AML-193 (cell line): ENCODE measurements at places on chromosomes 12 and 14.

GRCh38 chr12:79373896-79374499, 316.8 kb downstream of the PAWR start:
- peak; percentile 6 for DNase-seq

GRCh38 chr12:46148327-46149078, 120.3 kb downstream of the SLC38A1 start:
- no peak for DNase-seq

- no peak for DNase-seq
These were observed 235.2 kb downstream of the SLC41A2 start for GRCh38 chr12:104722601-104723534.

- no peak for DNase-seq
These were observed 38.6 kb downstream of the TBC1D15 start for GRCh38 chr12:71878208-71878607.

DNA sequence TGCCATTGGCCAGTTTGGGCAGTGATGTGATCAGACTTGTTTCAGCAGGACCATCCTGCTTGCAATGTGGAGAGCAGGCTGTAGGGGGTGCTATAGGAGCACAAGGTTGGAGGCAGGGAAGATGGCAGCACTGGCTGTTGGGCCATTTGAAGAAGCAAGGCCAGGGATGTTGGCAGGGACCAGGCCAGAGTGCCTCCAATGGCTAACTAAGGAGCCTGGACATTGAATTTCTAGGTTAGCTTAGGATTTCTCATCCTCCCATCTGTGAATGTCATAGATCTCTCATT, 23.5 kb downstream of the FGF23 start:
- DNase-seq: peak; percentile 50

DNA sequence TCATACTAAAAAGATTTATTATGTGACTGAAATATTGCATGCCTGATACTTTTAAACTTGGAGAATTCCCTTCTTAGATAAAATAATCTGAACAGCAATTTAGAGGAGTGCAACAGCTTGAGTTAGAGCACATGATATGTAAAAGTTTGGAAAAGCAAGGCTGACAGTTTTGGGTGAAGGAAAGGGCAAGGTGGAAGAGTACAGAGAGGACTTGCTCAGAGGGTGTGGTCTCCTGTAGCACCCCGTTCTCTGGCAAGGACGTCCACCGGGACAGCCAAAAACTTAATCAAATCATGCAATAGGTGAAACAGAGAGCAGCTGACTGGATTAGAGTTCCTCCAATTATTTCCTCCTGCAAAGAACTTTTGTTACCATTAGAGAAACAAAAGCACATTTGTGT, 65.2 kb upstream of the PDZRN4 start:
- no peak for DNase-seq

- DNase-seq: no peak
These were observed 1.4 kb upstream of the GARIN2 start for GRCh38 chr14:67187826-67188225.

DNA sequence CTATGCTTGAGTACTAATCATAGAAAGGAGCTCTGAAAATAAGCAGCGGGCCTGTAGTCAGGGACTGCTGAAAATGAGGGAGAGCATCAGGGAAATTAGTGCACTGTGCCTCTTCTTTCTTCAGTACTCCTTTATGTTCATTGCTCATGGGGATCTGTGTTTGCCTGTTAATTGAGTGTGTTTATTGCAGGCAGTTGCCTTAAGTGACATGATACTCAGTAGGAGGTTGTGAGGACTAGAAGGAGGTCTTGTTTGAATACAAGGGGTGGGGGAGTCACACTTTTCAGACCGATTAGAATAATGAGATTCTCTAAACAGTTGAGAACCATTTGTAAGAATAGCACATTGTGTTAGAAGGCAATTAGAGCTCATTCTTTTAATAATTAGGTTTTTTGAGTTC, 102.6 kb upstream of the SLCO1C1 start:
- DNase-seq: no peak

- DNase-seq: no peak
These were observed 315.2 kb upstream of the G2E3 start for GRCh38 chr14:30243805-30244204.

DNA sequence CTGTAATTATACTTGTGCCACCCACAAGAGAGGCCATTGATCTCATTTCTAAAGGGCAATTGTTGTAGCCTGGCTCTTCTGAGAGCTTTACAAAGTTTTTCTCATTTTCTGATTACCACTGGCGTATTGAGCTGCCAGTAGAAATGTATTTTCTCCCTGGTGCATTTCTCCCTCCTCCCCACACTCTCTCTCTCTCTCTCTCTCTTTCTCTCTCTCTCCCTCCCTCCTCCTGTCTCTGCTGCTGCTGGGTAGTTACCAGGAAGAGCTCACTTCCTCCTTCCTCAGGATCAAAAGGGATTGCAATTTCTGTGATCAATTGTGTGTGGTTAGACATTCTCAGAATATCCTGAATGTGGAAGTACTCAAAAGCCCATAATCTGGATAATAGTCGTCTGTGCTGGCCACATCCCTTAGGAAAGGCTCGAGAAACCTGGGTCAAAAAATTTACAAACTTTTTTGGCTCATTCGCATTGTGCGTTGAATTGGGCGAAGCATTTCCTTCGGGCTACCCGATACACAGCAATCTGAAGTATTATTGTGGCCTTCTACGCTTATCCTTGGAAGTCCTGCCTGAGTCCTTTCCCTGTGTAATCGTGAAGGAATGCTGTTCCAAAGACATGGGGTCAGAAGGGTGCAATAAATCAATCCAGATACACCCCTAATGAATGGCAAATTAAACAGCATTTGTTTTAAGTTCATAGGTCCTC, 254.8 kb downstream of the MSRB3 start:
- no peak for DNase-seq

DNA sequence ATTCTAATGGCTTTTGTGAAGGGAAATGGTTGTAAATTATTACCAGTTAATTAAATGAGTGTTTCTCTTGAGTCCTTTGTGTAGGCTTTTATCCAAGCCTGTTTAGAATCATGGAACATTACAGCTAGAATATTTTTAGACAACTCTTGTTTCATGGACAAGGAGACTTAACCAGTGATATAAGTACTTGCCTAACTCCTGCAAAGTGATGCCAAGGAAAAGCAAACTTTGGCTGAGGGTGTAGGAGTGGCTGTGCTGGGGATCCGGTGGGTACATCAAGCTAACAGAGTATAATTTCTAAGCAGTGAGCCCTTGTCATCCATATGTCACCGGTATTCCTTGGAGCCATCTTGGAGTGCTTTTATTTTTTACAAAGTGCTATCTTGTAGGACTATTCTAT, 61.5 kb downstream of the PRKCH start:
- DNase-seq: no peak

DNA sequence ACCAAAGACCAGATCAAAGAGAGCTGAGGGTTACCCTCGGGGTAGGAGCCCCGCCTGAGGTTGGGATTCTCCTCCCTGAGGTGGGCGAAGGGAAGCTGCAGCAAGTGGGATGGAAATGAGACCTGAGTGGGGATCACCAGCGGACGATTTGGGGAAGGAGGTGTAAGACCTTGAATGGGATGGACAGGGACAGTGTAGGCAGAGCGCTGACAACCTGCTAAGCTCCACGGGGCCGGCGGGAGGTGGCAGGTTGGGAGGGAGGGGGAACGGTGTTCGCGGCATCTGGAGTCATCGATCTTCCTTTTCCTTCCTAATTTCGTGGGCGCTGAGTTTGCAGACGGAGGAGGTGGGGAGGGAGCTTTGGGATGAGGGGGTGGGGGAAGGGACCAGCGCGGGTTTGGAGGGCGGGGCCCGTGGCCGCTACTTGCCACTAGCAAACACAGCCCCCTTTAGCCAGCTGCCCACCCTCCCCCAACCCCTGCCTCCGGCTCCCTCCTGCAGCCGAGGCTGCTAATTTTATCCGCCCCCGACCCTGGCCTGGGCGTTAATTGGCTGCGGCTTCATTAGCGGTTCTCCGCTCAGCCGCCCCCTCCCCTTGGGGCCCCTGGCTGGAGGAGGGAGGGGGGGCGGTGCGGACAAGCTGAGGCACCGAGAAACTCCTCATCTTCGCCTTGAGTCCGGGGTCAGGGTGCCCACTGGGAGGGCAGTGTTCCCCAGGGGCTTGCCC, 2.8 kb upstream of the SHMT2 start:
- no peak for DNase-seq

GRCh38 chr14:43184540-43184939, 1322.5 kb downstream of the FSCB start:
- no peak for DNase-seq

DNA sequence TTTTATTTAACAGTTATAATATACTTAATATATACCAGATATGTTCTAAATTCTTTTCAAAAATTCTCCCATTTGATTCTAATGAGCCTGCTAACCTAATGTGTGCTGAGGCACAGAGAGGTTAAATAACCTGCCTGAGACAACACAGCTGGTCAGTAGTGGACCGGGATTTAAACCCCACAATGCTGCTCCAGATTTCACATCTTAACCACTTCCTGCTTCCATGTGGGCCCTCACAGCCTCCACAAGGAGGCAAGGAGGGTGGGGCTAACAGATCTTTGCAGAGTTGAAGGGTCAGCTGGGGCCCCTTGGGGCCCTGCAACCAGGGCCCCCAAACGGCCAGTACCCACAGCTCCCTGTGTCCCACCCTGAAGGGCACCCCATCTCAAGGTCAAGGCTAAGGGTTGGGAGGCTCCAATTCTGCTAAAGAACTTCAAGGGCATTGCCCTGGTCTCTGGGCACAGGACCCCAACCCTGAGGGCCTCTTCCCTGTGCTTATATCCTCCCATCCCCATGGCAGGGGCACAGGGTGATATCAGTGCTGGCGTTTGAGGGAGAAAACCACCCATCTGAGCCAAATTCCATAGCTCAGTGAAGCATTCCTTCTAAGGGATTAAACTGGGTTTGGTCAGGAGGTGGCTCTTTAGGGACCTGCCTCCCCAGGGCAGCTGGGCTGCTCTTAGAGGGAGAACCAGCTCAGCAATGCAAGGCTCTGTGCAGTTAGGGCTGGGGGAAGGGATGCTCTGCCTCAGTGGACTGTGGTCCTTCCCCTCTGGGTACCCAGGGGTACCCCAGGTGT, 2.2 kb downstream of the KRT80 start:
- DNase-seq: peak; percentile 15

DNA sequence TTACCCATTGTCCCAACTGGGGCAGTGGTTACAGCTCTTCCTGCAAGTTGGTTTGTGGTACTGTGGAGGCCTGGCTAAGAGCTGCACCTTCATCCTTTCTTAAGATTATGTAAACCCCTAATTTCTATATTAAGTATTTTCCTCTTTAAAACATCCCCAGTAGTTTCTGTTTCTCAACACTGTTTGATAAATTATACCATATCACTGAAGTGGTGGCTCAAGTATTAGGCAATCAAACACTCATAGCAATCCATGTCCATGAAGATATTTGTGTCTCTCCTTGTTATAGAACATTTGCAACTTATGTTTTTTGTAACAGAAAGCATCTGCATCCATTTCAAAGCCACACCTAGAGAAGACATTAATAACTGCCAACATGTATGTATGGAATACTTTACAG, 31.8 kb downstream of the ATXN3 start:
- DNase-seq: no peak

- no peak for DNase-seq
These were observed 18.2 kb downstream of the RTN1 start for GRCh38 chr14:59852350-59852749.

GRCh38 chr12:118964988-118965387, 16.4 kb upstream of the SRRM4 start:
- no peak for DNase-seq

DNA sequence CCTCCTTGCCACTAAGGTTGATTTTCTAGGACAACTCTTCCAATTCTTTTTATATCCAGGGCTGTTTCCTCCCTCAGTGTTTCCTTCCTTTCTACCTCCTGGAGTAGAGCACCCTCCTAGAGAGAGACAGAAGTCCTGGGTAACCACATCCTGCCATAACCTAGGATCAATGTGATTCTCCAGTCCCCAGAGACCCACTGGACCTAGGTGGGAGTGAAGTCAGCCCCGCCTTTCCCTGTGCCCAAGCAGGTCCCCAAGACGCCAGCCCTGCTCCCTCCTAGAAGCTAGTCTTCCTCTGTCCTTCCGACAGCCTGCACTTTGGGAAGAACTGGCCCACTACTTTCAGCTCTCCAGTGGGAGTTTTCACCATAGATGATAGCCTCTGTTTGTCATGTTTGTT, 166.8 kb upstream of the PLEKHG7 start:
- no peak for DNase-seq

DNA sequence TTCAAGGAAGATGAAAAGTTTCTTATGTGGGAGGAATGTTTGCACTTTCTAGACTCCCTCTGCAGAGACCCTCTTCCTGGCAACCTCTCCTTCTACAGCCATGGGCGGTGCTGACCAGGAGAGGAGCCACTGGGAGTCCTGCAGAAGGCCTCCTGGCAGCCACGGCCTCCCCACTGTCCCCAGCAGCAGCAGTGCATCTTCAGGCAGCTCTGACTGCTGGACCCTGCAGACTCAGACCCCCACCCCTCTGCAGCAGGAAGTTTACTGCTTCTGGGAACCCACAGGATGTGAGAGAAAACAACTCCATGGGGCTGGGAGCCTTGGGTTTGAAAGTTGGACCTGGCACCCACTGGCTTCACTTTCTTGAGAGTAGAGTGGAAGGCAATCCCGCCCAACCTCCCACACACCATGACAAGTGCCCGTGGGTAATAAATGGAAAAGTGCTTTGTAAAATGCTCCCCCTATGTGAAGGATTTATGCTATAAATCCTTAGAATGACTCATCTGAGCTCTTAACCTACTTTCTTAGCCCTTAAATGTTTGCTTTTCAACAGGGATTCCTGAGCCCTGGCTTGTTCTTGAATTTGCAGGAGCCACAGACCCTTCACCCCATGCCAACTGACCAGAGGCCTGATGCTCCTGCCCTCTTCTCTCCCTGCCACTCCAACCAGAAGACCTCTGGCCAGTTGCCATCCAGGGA, 37.5 kb upstream of the DDX11 start:
- no peak for DNase-seq

- no peak for DNase-seq
These were observed 15.0 kb upstream of the NEDD1 start for GRCh38 chr12:96892104-96892503.

DNA sequence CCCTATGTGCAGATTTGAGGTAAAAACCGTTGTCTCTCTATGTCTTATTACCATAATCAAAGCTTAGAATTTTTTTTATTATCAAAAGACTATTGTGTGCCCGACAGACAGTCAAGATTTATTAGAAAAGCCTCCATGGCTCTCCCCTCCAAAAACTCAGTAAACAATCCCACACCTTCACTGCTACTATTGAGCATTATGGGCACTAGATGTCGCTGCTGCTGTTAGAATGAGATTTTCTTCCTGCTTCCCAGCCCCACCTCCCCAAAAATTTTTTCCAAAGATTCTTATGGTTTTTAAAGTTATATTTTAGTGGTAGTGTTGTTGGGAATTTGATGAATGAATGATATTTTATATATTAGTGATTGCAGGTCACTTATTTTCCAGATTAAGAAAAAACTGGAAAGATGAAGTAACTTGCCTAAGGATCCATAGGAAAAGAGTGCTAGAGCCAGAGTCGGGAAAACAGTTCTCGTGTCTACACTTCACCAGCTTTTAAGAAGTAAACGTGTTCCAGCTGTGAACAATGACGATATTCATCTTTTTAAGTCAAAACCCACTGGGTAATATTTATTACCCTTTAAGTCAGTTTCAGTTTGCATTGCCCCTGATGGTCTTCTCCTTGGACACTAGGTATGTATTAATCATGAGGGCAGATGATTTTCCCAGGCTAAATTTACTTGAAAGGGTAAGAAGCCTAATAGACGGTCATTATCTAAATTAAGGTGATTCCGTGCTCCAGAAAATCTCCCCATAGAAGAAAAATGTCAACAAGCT, 12.2 kb upstream of the FOXG1 start:
- DNase-seq: peak; percentile 19
